ENCODE measurements at places on chromosomes 1 and 21.

GRCh38 chr1:2204415-2205190, 10.0 kb upstream of the FAAP20 start:
- DNase-seq = no peak

DNA sequence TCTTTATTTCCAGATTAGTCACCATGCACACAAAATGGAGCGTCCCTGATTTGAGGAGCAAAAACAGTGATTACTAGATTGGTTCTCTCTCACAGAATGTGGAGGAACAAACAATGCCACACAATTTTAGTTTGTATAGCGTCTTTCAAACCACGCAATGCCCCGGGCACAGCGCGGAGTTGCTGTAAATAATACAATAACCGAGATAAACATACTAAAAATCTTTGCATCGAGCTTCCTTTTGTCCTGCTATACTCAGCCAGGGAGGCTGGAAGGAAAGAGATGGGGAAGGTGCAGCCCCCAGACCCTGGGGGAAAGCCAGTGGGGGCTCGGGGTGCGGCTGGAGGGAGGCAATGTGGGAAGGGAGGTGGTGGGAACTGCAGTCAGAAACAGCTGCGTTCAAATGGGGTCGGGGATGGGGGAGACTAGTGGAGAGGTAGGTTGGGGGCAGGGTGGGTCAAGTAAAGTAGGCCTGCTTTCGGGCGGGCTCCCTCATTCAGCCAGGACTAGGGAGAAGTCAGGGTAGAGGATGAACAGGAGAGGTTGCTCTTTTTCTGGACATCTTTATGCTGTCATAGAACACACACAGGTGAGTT, 366.3 kb downstream of the RPS6KC1 start:
- DNase-seq = no peak

- peak; percentile 60 for DNase-seq
Measured at GRCh38 chr1:203504400-203505250, 10.7 kb downstream of the OPTC start.

DNA sequence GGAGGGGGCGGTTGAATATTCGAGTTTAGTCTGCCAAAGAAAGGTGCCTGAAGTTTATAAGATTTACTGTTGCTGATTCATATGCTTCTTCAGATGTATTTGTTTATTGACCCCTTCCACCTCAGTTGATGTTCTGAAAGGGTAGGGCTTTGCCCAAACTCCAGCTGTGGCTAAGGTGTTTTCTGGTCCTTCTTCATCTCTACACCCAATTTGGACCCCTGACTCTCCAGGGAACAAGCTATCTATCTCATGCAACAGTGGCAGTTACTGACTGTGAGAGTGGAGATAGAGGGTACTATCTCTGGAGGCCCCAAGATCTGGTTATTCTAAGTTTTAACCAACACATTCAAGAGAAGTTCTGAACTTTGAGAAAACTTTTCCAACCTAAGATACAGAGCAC, 12.6 kb upstream of the ALG14 start:
- DNase-seq = no peak

DNA sequence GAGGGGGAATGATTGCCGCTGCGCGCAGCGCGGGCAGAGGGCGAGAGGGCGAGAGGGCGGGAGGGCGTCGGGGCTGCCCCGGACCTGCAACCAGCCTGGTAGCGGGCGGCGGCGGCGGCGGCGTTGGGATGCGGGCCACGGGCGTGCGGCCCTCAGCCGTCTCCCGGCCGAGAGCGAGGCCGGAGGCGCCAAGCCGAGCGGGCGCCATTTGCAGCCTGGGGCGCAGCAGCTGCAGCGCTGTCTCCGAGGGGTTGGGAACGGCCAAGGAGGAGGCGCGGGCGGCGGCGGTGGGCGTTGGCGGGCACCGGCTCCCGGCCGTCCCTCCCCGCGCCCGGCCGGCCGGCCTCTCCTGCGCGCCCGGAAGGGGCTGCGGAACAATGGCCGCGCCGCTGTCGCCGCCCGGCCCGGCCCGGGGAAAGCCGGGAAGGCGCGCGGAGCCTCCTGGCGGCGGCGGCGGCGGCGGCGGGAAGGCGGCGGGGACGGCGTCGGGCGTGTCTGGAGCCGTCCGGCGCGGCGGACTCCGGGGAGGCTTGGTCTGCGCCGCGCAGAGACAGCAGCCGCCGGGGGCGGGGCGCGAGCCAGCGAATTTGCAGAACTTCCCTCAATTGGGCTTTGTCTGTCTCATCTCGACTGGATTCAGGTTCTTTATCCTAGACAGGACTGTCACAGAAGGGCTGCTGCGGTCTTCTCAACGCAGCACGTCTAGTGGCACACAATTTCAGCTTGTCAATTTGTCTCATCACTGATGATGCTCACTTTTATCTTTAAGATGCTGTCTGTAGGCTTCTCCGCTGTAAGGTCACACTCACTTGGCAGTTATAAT, 35.7 kb downstream of the ZBTB8B start:
- DNase-seq = no peak

DNA sequence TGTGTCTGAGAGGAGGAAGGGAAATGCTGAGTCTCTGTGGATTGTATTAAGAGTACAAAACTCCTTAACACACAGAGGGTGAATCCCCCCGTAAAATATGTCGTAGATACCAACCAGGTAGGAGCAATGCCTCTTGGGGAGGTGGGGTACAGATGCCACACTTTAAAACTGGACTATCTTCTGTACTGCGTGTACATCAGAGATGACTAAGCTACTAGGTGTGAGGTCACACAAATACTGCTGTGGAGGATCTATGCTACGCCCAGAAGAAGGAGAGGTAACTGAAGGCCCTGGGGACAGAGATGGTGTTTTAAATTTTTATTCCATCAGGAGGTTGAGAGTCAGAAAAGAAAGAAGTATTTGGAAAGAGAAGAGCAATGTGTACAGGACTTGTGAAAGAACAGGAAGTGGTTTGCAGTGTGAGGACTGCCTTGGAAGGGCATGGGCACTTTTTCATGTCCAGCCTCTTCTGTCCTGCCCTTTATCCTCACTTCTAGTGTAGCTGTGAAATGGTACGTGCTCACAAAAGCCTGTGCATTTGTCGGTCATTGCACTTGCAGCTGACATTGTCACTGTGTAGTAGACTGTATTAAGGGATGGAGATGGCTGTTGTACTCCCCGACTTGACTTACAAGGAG, 287.8 kb upstream of the CHRM3 start:
- no peak for DNase-seq

DNA sequence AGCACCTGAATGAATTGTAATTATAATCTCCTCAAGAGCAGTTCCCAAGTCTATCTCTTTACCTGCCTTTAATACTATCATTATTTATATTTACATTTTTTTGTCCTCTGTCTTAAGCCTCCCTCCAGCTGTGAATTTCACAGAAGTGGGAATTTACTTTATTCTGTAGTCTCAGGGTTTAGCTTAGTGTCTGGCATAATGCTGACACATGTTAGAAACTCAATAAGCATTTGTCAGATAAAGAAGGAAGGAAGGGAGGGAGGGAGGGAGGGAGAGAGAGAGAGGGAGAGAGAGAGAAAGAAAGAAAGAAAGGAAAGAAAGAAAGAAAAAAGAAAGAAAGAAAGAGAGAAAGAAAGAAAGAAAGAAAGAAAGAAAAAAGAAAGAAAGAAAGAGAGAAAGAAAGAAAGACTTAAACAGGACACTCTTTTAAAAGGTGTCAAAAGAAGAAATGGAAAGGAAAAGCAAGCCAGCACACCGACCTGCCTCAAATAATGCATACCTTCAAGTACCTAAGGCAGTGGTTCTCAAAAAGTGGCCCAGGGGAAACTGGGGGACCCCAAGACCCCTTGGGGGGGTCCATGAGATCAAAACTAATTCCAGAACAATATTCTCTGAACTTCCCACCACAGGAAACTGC, 1.8 kb upstream of the PGLYRP4 start:
- no peak for DNase-seq

DNA sequence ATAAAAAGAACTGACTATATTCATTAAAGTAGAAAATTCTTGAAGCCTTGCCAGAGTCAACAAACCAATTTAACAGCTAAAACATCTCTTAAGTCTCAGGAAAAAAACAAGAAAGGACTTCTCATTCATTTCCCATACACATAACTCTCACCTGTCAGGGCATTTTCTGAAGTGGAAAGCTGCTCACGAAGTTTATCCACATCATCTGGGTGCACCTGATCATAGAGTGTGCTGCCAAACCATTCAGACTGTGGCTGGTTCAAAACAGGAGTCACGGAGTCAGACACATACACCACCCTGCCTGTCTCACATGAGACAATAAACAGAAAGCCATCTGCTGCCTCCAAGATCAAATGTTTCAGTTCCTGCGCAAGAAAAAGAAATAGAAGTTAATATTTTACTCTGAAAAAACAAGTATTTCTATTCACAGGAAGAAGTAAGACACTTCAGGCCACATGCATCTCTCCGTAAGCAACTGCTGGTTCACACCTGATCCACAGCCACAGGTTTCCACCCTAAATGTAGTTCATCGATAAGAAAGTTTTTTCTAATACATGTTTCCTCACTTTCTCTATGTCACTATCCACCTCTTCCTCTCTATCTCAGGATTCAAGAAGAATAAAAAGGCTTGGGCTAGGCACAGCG, 28.2 kb upstream of the CTSK start:
- no peak for DNase-seq

DNA sequence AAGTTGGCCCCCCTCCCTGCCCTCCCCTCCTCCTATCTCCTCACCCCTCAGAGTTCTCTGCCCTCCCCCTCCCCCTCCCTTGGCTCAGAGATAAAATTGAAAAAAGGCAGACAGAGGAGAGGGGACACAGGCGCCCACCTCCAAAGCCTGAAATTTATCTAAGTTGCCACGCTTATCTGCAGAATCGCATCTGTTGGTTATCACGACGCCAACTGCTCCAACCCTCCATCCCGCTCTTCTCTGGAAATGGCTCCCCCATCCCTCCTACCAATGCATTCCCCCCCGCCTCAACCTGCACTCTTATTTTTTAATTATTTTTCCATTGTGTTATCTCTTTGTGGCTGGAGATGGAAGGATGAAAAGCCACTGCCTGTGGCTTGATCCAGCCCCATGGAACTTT, 90.3 kb downstream of the TAS1R2 start:
- no peak for DNase-seq

GRCh38 chr1:51750729-51751128, 127.8 kb downstream of the NRDC start:
- DNase-seq = no peak

DNA sequence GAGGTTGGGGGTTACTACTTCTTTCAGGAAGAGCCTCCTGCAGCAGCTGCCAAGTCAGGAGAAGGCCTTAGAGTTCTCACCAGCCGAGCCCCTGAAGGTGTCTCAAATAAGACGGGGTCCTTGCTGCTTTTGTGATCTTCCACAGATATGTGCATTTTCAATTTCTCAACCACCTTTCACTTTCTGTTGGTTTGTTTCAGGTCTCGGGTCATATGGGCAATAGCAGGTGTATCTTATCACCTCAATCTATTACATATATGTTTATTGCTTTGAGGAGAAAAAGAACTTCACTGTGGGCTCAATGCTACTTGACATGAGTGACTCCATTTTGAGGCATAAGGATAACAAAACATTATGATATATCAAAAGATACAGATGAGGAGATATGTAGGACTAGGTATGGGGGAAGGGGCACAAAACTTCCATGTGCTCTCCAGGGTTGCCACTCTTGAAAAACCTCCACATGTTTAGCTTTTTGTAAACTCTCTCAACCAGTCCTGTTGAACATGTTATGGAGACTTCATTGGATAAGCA, 1171.4 kb upstream of the ADGRL2 start:
- no peak for DNase-seq

Measured in stimulated activated CD8-positive, alpha-beta memory T cell treated with anti-CD3 and anti-CD28 coated beads, Interleukin-7, amount 100 ng/mL, for 1 hour (primary cell).